Stimulated activated CD8-positive, alpha-beta memory T cell treated with anti-CD3 and anti-CD28 coated beads, Interleukin-4, amount 100 ng/mL, for 1 hour (primary cell): ENCODE measurements at places on chromosomes 1 and 21.

GRCh38 chr1:89611721-89612120 is 21.2 kb upstream of the LRRC8C start:
- no peak for DNase-seq

DNA sequence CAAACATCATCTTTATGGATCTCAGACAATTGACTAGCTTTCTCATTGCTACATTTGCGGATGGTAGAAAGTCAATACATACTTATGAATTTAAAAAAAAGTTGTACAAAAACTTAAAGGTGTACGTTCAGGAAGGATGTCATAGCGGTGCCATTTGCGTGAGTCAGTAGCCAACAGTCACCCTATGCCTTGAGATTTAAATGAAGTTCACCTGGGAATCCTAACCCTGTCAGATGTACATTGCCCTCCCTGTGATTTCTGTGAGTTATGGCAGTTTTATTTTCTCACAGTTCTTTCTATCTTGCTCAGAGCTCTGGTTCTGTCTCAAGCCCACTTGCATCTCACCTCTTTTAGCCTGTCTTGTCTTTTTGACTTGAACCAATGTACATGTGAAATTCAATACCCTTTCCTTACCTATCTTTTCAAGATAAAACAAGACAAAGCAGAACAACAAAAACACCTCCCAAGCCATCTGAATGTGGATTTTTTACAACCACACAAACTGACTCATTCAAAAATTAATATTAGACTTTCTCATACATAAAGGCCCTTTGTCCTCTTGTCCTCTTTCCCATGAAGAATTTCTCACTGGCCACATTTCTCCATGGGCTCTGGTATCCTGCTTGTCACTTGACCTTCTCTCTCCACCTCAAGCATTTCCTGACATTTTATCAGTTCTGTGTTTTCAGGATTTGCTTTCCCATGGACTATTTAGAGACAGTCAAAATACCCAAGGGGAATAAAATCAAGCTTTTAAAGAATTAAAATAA is 25.3 kb upstream of the ZNF697 start:
- DNase-seq: no peak

DNA sequence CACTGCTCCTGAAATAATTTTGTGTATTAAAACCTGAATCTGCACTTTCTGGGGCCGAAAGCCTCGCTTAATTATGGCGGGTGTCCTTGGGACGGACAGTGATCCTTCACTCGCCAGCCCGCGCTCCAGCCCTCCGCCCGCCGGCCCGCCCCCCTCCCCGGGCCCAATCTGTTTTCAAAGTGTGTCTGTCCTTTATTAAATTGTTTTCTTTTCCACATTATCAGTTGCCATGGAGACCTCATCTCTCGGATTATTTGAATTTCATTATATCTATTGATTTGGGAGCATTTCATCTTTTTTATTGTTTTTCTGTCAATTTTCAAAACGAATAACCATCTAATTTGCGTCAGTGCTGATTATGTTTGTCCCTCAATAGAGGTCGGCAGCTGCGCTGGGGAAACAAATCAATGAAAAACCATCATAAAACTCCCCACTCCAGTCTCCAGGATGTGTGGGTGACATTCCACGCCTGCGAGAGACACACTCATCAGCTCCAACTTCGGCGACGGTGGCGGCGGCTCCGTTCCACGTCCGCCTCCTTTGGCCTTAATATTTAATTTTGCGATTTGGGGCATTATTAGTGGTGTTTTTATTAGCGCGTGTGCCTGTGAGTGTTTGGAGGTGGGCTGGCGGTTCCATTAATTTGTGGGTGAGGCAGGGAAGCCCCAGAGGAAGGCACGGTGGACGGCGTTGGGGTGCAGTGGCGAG is 123.9 kb downstream of the CASZ1 start:
- DNase-seq: no peak

DNA sequence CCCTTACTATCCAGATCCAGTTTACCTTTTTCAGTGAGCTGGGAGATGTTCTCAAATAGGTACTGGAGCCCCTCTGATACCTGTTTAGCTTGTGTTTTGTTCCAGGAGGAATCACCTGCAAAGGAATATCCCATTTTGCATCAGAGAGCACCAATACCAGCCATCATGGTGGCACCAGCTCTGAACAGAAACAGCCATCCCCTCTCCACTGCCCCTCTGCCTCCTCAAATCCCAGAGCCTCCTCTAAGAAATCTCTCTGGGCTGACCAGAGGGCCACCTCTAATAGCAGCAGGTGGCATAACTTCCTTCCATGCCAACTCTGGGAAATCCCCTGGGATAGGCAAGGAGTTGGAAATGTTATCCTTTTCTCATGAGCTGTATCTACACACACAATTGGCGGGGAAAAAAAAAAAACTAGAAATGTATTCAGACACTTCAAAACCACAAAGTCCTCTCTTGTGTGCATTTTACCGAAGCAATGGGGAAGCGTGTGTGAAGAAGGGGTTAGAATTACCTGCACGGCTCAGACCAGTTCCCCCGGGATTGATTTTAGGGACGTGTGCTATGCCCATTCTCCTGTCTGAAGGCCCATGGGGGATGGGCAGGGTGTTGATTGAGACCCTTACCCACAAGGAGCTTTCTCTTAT is 2.4 kb downstream of the PGLYRP4 start:
- DNase-seq: no peak

- DNase-seq: no peak
These were observed 206.4 kb downstream of the PLD5 start for GRCh38 chr1:242318140-242318539.

DNA sequence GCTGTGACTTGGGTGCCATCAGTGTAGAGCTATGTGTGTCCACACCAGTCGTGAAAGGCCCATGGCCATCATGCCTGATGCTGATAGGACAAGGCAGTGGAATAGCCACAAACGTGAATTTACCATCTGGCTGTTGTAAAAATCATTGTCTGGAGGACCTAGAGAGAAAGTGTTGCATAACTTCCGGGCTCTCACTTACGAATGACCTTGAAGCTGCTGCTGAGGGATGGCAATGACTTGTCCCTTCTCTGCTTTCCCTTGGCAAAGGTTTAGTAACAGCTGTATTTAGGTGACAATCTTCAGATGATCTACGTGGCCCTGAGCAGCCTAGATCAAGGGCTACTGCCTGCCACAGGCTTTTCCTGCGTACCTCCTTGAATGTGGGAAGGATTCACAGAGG is 5.8 kb downstream of the ATP1B1 start:
- no peak for DNase-seq

DNA sequence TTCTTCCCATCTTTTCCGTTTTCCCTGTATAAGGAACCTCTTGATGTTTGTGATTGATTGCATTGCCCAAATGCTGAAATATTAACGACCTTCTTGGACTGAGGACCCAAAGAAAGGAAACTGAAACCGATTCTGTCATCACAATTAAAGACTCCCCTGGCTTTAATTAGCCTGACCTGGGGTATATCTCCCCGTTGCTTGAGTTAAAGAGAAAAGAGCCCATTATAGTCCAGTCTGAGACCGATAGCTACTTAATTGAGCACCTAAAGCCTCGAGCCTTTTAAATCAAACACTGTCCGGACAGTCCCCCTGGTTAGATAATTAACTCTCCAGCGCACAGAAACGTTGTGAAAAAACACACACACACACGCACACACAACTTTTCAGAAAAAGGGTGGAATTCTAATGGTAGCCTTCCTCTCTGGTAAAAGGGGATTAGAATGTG is 8.0 kb downstream of the LMO4 start:
- no peak for DNase-seq

DNA sequence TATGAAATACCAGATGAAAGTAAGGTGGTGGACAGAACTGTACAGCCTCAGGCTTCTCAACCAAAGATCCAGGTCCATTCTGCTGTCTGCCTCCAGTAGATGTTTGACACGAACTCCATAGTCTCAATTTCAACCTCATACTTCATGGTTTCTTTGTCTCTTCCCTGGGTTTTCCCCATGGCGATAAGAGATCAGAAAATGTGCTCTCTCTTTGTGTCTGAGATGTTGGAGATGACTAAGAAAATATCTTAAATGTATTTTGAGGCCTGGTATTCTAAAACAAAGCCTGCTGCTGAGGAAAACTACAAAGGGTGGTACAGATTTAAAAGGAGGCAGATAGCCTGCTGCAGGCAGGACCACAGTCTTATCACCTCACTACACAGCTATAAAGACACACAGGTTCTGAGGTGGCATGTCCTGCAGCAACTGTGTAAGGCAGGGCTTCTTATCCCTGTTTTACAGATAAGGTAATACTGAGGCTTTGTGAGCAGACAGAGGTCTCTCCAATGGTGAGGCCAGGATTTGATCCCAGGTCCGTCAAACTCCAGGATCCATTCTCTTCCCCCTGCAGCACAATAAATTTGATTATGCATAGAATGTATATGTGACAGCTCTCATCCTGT is 40.0 kb upstream of the CACNA1E start:
- no peak for DNase-seq

- DNase-seq: peak; percentile 22
These were observed 23.1 kb upstream of the PTAFR start for GRCh38 chr1:28199328-28200233.

DNA sequence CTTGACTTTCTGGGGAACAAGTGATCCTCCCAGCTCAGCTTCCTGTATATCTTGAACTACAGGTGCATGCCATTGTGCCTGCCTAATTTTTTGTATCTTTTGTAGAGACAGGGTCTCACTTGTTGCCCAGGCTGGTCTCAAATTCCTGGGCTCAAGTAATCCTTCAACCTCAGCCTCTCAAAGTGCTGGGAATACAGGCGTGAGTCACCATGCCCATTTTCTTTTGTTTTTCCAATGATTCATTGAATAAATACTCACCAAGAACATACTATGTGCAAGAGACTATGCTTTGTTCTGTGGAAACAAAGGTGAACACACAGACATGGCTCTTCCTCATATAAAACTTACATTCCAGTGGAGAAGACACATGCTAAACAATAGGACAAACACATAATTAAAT is 407.8 kb upstream of the DAB1 start:
- no peak for DNase-seq

GRCh38 chr1:29356663-29357062 is 120.3 kb downstream of the PTPRU start:
- DNase-seq: no peak

GRCh38 chr1:212920246-212920645 is 30.1 kb upstream of the VASH2 start:
- no peak for DNase-seq

DNA sequence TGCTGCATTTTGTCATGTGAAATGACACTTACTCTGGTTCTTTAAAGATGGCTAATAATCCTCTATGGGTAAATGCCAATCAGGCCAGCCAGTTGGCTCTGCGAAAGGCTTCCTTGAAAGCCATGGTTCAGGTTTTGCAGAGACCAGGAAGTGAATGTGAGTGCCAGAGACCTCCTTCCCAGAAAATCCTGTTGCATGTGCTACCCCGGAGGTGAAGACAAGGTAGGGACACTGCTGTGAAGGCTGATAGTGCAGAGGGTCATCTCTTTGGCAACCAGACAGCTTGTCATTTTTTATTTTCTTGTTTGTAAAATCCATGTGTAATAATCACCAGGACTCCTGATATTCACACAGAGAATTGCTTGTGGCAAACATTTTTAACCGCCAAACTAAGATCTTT is 18.7 kb downstream of the LRRC8D start:
- DNase-seq: no peak

DNA sequence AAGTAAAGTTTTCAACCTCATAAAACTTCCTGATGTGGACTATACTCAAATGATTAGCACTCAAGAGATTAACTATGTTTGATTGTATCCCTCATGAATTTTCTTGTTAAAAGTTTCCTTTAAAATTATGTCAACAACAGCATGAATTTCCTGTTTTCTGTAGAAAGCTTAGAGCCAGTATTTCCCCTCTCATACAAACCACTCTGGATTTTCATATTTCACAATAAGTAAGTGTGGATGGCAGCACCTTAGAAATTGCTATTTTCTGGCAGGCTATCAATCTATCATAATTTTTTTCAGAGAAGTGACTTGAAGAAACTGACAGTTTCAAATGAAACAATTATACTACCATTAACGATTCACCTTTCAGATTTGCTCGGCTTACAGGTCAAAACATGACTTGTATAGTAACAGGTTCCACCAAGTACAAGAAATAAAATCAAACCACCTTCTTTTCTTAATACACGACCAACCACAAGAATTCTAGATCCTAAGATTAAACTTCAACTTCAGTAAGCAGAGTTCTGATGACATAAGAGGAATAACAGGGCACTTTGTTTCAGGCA is 20.8 kb downstream of the ELK4 start:
- no peak for DNase-seq

GRCh38 chr1:71717186-71717585 is 565.2 kb downstream of the NEGR1 start:
- DNase-seq: no peak

DNA sequence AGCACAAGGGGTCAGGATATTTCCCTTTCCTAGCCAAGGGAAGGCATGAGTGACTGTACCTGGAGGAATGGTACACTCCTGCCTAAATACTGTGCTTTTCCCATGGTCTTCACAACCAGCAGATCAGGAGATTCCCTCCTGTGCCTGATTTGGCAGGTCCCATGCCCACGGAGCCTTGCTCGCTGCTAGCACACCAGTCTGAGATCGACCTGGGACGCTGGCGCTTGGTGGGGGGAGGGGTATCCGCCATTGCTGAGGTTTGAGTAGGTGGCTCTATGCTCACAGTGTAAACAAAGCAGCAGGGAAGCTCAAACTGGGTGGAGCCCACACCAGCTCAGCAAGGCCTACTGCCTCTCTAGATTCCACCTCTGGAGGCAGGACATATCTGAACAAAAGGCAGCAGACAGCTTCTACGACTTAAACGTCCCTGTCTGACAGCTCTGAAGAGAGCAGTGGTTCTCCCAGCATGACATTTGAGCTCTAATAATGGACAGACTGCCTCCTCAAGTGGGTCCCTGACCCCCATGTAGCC is 486.0 kb upstream of the CHRM3 start:
- no peak for DNase-seq

GRCh38 chr1:25080294-25081209 is 150.5 kb upstream of the RUNX3 start:
- no peak for DNase-seq

GRCh38 chr1:53579221-53580008 is 120.2 kb downstream of the DMRTB1 start:
- no peak for DNase-seq

DNA sequence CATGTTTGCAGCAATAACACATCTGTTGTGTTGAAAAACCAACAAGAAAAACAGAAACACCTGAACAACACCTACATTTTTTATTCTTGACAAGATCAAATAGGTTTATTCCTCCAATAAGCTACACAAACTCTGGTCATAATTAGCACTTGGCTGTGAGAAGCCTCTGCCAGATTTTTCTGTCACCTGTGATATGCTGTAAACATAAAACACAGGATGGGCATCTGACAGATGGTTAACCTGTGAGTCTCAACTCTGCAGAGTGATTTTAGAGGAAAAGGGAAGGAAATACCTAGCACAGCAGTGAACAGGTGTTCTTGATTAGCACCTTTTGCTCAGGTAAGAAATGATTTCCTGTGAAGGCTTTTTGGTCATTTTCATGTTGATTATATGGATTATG is 175.4 kb upstream of the COA6 start:
- no peak for DNase-seq

- DNase-seq: no peak
These were observed 231.7 kb upstream of the SGIP1 start for GRCh38 chr1:66302184-66302742.

DNA sequence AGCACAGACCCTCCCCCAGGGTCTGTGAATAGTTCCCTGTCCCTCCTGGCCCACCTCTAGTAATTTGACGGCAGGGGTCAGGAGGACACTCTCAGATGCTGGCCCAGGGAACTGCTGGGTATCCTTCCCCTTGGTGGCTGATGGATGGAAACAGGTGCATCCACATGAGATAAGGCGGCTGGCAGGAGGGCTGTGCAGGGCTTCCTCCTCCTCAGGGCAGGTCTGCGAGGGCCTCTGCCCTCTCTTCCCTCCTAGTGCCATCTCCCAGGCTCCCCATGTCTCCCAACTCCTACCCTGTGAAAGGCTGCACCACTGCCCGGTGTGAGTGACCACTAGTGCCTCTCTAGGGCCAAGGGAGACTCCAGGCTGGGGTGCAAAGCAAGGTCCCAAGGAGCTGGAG is 123.9 kb downstream of the GLIS1 start:
- DNase-seq: no peak
